ENCODE measurements at places on chromosomes 13 and 19. TPM values are rescaled to one million over a fixed set of nuclear protein-coding genes. Genes with fewer than 3 reads are reported as not detected.

- no peak for DNase-seq
Observed at GRCh38 chr13:99966064-99966805, 5.3 kb downstream of the ZIC5 start.

DNA sequence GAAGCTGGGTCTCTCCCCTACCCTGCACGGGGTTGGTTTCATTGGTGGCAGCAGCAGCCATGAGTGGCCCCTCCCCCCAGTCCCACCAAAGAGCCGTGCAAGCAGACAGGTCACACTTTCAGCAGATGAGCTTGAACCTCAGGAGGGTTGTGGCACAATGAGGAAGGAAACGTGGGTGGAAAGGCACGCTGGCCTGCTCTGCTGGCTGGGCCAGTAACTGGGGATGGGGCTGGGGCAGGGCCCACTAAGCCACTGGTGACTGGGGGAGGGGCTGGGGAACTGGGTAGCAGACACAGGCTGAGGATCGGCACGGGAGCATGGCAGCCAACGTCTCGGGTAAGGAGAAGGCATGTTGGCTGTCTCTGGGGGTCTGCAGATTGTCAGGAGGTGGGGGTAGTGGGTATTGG, at the start of gene P2RY11:
Gene P2RY11 (plus strand): TSS at position 289 of the 407 bp plus-strand sequence. CDS start 29 bp downstream, at position 318.
- DNase-seq: no peak

GRCh38 chr19:10379880-10380312, 476 bp downstream of the TYK2 start:
- DNase-seq: no peak

- DNase-seq: no peak
Observed at GRCh38 chr19:11337080-11337479, 2.4 kb downstream of the RAB3D start.

DNA sequence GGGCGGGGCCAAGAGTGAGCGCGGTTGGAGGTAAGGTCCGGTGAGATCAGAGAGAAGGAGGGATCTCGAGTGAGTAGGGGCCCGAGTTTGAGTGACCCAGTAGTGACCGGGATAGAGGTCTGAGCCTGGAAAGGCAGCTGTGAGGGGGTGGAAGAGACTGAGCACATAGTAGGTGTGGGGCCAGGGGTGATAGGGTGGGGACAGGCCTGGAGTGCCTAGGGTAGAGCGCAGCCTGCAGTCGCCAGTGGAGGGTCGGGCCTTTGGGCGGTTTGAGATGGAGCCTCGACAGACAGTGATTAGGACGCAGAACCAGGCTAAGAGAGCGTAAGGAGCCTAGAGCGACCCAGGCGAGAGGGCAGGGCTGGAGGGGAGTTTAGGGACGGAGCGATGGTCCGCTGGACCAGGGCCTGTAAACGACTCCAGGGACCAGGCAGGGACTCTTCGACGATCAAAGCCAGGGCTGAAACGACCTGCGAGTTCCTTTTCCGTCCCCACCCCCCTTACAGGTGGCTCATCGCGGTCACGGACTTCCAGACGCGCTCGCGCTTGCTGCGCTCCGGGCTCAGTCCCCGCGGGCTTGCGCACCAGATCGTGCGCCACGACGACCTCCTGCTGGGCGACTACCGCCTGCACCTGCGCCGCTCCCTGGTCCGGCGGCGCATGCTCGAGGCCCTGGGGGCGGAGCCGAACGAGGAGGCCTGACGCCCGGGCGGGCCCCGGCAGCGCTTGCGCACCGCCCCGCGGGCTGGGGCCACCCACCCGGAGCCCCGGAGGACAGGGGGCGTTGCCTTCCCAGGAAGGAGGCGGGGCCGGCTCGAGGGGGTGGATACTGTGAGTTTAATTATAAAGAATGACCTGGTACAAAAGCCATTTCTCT, 9.4 kb downstream of the C19orf81 start:
- DNase-seq: peak; percentile 67

DNA sequence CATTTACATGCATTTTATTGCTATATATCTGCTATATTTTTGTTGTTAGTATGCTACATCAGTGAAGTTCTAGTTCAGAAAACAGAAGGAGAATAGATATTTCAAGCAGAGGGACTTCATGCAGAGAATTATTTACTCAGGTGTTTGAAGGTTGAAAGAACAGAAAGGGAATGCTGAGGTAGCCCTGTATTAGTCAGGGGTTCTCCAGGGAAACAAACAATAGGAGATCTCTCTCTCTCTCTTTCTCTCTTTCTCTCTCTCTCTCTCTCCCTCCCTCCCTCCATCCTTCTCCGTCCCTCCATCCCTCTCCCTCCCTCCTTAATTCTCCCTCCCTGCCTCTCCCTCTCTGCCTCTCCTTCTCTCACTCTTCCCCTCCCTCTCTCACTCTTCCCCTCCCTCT, 114.3 kb upstream of the TDRD3 start:
- DNase-seq: no peak

GRCh38 chr19:38974624-38975213, 823 bp downstream of the FBXO17 start:
- DNase-seq: no peak

DNA sequence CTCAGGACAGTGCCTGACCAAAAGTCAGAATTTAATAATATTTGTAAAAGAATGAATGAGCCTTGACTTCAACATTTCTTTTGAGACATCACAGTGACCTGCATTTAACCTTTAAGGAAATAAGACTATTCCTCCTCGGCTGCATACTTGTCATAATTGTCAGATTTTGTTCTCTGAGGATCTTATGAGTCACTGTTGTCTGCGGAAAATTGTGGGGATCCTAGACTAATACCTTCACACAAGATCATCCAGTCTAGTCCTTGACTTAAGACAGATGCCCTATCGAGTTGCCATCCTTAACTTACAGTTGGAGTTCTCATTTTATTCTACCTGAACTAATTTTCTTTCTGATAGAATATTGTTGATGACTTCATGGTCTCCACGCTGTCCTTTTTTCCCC, 198.4 kb downstream of the DLEU7 start:
- DNase-seq: no peak

DNA sequence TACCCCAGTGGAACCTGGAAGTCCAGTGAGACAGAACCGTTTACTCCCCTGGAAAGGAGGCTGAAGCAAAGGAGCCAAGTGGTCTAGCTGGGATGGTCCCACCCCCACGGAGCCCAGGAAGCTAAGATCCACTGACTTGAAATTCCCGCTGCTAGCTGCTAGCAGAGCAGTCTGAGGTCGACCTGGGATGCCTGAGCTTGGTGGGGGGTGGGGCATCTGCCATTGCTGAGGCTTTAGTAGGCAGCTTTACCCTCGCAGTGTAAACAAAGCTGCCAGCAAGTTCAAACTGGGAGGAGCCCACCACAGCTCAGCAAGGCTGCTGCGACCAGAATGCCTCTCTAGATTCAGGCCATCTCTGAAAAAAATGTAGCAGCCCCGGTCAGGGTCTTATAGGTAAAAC, 437.0 kb downstream of the SUCLA2 start:
- DNase-seq: no peak

- no peak for DNase-seq
Observed at GRCh38 chr19:50779504-50780457, 9.5 kb downstream of the GPR32 start.

DNA sequence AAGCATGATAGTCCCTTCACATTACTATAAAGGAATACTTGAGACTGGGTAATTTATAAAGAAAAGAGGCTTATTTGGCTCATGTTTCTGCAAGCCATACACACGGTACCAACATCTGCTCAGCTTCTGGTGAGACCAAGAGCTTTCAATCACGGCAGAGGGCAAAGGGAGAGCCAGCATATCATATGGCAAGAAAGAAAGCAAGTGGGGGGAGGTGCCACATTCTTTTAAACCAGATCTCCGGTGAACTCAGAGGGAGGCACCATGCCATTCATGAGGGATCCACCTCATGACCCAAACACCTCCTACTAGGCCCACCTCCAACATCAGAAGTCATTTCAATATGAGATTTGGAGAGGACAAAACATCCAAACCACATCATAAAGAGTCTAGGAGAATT, 20.3 kb downstream of the XPO4 start:
- no peak for DNase-seq

DNA sequence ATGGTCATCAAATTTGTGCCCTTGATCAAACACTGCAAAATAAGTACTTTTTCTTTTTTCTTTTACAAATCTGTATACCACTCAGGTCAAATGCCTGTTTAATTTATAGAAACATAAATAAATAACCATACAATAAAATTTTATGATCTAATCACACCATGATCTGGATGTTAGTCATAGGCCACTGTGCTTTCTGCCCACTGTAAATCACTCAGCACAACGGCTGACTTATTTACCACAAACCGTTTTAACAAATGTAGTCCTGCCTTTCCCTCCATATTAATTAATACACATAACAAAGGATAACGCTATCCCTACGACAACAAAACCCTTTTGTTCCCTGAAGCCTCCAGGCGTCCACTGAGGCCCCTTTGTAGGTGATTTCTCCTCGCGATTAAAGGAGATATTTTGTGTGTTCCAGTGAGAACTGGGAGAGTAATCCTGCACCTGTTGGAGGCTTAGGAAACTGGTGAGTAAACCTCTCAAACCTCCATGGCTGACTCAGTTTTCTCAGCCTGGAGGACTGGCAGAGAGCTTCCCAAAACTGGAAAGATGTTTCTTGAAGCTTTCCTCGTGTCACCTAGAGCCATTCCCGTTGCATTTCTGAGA, 477.1 kb upstream of the SGCG start:
- DNase-seq: no peak

GRCh38 chr13:26864576-26864975, 104.0 kb upstream of the GPR12 start:
- no peak for DNase-seq

GRCh38 chr13:29583073-29583785, 12.3 kb downstream of the SLC7A1 start:
- no peak for DNase-seq

Gene SULT2A1
- not detected for total RNA-seq

Gene KANK3
- total RNA-seq: 15.4 TPM

Gene CDC37
- total RNA-seq: 135 TPM

DNA sequence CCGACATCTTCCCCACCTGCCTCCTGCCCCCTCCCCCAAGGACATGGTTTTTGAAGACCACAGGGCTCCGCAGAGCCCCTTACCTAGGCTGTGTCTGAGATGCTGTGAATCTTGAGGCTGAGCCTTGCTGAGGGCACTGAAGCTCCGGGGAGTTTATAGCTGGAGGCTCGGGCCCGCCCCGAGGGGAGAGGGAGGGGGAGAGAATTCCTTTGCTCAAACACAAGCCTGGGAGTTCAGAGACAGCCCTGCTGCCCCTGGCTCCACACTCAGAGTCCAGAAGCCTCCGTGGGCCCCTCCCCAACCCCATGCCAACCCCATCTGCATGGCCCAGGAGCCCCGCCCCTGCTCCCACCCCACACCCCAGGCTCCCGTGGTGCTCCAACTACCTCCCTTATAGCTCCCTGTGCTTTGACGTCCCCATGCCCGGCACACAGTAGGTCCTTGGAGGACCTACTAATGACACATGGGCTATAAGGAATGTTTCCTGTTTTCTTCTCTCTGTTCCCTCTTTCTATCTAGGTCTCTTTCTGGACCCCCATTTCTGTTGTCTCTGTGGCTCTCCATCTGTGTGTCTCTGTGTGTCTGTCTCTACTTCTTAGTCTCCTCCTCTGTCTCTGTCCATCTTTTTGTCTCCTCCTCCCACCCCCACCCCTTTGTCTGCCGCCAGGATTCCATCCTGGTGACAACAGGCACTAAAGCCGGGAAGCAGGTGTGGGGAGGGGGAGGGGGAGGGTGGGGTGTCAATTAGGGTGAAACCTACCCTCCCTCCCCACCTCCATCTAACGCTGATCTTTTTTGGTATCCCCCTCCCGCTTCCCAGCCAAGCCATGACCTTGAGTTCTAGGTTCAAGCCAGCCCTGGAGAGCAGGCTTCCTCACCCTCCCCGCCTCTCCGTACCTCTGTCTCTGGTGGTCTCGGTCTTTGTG, at the start of gene TNNT1:
Gene TNNT1 (minus strand): TSS at position 129 of the 926 bp plus-strand sequence. CDS start 2,049 bp downstream, outside the sequence.
- DNase-seq: no peak

DNA sequence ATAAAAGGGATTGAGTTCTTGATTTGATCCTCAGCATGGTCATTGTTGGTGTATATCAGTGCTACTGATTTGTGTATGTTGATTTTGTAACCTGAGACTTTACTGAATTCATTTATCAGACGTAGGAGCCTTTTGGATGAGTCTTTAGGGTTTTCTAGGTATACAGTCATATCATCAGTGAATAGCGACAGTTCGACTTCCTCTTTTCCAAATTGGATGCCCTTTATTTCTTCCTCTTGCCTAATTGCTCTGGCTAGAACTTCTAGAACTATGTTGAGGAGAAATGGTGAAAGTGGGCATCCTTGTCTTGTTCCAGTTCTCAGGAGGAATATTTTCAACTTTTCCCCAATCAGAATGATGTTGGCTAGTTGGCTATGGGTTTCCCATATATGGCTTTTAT, 27.0 kb downstream of the POMP start:
- DNase-seq: no peak

DNA sequence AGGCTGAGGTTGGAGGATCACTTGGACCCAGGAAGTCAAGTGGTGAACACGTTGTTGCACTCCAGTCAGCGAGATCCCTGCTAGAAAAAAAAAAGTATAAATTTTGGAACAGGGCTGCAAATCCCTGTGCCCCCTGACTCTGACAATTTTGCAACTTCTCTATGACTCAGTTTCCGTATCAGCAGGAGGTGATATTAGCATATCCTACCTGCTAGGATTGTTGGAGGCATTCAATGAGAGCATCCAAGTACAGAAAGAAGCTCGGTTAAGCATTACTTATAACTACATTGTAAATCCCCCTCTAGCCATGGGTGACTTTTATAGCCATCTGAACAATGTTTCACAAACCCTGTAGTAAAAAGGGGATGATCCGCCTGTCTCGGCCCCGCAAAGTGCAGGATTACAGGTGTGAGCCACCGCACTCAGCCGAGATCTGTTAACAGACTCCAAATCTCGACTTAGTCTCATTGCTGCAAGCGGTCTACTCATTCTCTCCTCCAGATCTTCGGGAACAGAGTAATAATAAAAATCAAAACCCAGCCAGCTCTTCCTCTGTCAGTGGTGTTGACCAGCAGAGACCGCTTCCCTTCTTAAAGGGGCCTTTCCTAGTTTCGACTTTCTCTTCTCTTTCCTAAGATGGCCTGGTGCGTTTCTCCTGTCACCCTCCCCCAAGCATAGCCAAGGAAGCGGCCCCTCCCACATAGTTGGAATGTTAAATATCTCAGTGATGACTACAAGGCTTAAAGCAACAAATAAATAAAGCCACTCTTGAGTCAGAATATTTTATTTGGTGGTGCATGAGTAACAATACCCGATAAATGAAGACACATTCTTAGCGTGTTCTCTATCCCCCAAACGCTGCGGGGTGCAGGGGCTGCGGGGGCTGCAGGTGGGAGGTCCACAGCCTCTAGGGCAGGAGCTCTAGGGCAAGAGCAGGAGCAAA, 10.3 kb upstream of the BICRA start:
- DNase-seq: peak; percentile 25

DNA sequence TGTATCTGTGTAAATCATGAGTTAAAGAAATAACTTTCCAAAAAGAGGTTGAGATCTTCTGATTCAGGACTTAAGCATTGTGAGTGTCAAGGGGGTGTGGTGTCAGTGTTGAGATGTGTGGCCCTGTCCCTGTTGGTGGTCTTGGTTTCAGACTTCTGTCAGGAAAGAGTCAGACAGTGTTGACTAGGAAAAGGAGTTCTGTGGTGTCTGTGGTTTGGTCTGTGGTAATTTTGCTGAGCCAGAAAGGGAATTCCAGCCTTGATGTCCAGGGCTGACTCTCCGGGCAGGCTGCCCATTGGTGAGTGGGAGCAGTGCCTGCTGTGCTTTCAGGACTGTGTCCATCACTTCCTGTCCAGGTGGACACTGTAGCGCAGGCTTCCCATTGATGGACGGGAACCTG, 39.8 kb upstream of the IGFL4 start:
- DNase-seq: no peak

GRCh38 chr19:47203254-47203653, 27.7 kb downstream of the BBC3 start:
- DNase-seq: no peak

Gene C19orf33
- total RNA-seq: 9.7 TPM

Gene CYP2A6
- total RNA-seq: not detected

Gene TMC4
- total RNA-seq: 88.6 TPM

Data from prostate gland (tissue), 2 donors.